Muscle of leg (tissue), 16 donors: ENCODE measurements at places on chromosomes 3 and 15. TPM values are rescaled to one million over a fixed set of nuclear protein-coding genes. Genes with fewer than 3 reads are reported as not detected.

The SEMA5B gene
- total RNA-seq: 17.7 TPM

The AADACL2 gene
- total RNA-seq: not detected

The SNRPN gene
- 194 TPM for total RNA-seq

The LRTM1 gene
- 99.9 TPM for total RNA-seq

The B3GALNT1 gene
- total RNA-seq: 20.4 TPM

The AHSG gene
- 0.75 TPM for total RNA-seq

- H3K27ac ChIP-seq: no peak overlapping the region
- no peaks in the 10 kb centered on the region for H3K27me3 ChIP-seq
- DNase-seq: no peak
- H3K4me1 ChIP-seq: peaks cover 2% of the 10 kb centered on the region
- H3K36me3 ChIP-seq: no peaks in the 10 kb centered on the region
Measured at GRCh38 chr3:99542767-99543518, 95.5 kb upstream of the COL8A1 start.

DNA sequence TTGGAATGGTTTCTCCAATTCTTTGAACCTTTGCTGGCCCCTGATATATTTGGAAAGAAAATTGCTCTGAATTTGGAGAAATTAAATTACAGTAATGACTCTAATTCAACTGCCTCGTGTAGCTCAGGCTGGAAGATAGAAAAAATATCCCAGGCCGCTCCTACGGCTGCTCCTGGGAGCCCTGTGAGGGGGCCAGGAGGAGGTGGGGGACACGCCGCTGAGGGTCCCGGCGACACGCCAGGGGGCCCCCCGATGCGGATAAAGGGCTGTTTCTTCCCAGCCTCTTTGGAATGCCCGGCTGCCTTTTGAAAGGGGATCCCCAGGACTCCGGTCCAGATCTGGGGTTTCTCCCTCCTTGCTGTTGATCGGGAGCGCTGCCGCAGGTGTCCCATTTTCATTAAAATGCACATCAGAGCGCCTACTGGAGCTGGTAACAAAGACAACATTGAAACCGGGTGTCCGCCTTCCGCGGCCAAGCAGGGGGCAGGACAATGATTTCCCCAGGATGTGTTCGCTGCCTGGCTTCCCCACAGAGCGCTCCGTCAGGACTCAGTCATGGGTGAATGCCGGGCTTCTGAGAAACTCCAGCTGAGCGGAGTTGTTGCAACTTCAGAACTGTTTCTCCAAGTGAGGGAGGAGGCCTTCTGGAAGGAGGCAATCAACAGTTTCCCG, 200.1 kb upstream of the KBTBD8 start:
- no peak overlapping the region for H3K27ac ChIP-seq
- DNase-seq: peak; percentile 55
- peaks cover 7% of the 10 kb centered on the region for H3K4me1 ChIP-seq
- peaks cover 2% of the 10 kb centered on the region for H3K27me3 ChIP-seq

GRCh38 chr3:18868911-18869689, 279.2 kb upstream of the KCNH8 start:
- H3K4me3 ChIP-seq: no peak overlapping the region
- H3K36me3 ChIP-seq: no peaks in the 10 kb centered on the region
- DNase-seq: no peak
- H3K27me3 ChIP-seq: no peaks in the 10 kb centered on the region
- no peaks in the 10 kb centered on the region for H3K4me1 ChIP-seq

DNA sequence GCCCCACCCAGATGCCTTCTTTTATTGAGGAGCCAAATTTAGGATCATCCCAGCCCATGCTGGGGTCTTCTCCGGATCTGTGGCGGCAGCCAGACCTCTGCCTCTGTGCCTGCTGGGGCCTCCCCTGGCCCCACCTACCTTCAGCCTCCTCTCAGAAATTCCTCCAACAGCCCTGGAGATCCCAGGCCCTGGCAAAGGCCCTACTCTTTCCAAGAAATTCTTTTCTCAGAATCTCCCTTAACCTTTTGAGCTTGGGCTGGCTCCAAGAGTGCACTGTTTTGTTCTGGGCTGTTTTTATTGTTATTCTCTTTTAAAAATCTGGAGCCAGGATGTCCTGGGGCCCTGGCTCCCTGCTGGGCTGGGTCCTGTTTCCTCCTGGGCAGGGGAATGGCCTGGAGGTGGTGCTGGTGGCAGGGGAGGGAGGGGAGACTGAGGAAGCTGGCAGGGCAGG, 57.8 kb downstream of the GRIP2 start:
- DNase-seq: peak; percentile 77
- H3K36me3 ChIP-seq: no peaks in the 10 kb centered on the region
- H3K27ac ChIP-seq: no peak overlapping the region
- peaks cover 16% of the 10 kb centered on the region for H3K4me1 ChIP-seq
- no peaks in the 10 kb centered on the region for H3K27me3 ChIP-seq
- H3K4me3 ChIP-seq: no peak overlapping the region

GRCh38 chr15:61871926-61872522, 188.2 kb downstream of the VPS13C start:
- no peak overlapping the region for H3K27ac ChIP-seq
- H3K27me3 ChIP-seq: no peaks in the 10 kb centered on the region
- H3K36me3 ChIP-seq: peaks cover 10% of the 10 kb centered on the region

DNA sequence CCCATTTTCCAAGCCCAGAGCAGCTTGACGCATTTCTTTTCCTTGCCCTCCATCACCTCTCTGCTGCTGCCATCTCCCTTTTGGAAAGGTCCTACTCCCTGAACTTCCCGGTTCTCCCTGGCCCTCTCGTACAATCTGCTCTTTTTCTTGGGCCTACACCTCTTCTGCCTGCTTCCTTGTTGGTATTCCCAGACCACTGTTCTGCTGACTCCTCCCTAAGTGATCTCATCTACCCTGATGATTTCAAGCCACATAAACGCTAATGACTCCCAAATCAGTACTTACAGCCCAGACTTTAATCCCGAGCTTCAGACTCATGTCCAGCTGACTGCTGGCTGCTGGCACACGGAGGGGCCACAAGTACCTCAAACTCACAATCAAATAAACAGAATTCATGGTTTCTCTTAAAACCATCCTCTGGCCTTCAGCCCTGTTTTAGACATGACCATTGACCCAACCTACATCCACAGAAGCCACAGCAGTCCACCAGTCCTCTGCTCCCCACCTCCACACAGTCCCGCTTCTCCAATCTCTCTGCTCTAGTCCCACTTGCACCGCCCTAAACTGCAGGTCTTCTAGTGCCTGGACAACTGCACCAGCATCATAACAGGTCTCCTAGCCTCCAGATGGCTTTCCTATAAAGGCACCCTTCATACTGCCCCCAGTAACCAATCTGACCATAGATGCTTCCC, 57.6 kb downstream of the AAGAB start:
- peaks cover 51% of the 10 kb centered on the region for H3K4me1 ChIP-seq
- H3K4me3 ChIP-seq: no peak overlapping the region
- H3K27me3 ChIP-seq: no peaks in the 10 kb centered on the region
- peaks cover 20% of the 10 kb centered on the region for H3K36me3 ChIP-seq
- peak; percentile 81 for DNase-seq

- peak; percentile 74 for DNase-seq
- H3K36me3 ChIP-seq: no peaks in the 10 kb centered on the region
- H3K27ac ChIP-seq: no peak overlapping the region
- H3K4me3 ChIP-seq: no peak overlapping the region
- H3K27me3 ChIP-seq: no peaks in the 10 kb centered on the region
Measured at GRCh38 chr3:152574461-152575079, 260.4 kb upstream of the P2RY1 start.

DNA sequence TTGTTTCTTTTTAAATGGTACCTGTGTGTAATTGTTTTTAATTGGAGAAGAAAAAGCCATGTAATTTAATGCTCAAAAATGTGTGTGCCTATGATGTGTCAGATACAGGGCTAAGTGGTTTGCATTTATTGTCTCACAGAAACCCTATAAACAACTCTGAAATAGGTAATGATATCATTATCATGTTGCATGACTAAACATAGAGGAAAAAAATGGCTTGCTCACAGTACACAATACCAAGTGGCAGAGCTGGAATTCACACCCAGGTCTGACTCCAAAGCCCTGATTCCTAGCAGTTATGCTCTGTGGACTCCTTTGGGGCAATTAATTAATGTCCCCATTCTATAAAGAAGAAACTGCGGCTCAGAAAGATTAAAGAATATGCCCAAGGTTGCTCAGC, 237.4 kb upstream of the TRIM42 start:
- H3K27me3 ChIP-seq: no peaks in the 10 kb centered on the region
- no peak overlapping the region for H3K27ac ChIP-seq
- H3K36me3 ChIP-seq: no peaks in the 10 kb centered on the region
- H3K4me1 ChIP-seq: peaks cover 5% of the 10 kb centered on the region
- H3K4me3 ChIP-seq: no peak overlapping the region

DNA sequence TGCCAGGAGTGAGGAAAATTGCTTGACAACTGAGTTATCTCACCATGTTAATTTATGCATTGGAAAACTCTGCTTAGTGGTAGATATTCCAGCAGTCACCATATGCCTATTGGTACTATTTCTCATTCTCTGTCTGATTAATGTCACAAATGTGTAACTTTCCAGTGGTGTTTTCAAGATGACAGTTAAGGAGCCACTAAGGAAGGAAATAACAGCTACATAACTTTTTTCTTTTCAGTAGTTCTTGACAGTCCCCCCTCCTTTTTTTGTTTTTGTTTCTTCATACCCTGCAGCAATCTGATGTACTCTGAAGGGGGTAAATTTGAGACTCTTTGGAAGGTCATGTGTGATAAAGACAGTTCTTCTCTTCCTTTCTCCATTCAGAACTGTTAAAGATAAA, 13.1 kb downstream of the RASA2 start:
- H3K4me3 ChIP-seq: no peak overlapping the region
- H3K27ac ChIP-seq: no peak overlapping the region
- no peaks in the 10 kb centered on the region for H3K36me3 ChIP-seq
- DNase-seq: no peak

GRCh38 chr3:122996038-122996580, 31.5 kb downstream of the SEMA5B start:
- H3K4me3 ChIP-seq: no peak overlapping the region
- H3K27ac ChIP-seq: no peak overlapping the region
- peak; percentile 68 for DNase-seq
- peaks cover 19% of the 10 kb centered on the region for H3K27me3 ChIP-seq
- H3K4me1 ChIP-seq: peaks cover 62% of the 10 kb centered on the region

DNA sequence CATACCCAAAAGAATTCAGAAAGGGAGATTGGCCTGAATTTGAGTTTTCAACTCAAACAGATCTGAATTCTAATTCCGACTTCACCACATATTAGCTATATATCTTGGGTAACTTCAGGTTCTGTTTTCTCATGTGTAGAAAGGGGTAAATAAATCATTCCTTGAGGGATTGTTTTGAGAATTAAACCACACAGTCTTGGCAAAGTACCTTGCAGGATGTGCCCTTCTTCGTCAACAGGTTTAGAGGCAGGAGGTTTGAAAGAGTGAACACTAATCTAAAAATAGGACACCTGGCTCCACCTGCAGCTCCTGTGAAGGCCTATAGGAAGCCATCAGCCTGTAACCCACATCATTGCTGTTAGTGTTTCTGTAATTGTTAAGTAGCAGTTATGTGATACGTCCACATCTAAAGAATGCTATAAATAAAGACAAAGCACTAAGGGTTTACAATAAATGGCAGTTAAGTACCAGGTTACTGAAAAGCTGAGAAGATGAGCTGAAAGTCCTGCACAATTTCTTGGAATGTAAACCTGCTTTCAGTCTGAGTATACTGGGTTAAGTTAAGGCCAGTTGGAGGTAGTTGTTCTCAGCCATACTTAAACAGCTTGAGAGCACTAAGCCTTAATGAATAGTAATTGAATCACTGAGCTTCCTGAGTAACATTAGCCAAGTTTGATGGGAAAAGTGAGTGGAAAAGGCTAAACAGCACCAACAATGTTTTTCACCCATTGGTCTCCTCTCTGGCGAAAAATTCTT, 6.0 kb downstream of the CCDC80 start:
- H3K27ac ChIP-seq: no peak overlapping the region
- H3K27me3 ChIP-seq: no peaks in the 10 kb centered on the region
- DNase-seq: no peak

GRCh38 chr15:69031013-69032001, 16.8 kb downstream of the NOX5 start:
- no peak overlapping the region for H3K27ac ChIP-seq
- H3K4me1 ChIP-seq: peaks cover 5% of the 10 kb centered on the region
- no peaks in the 10 kb centered on the region for H3K36me3 ChIP-seq
- peak; percentile 51 for DNase-seq
- H3K27me3 ChIP-seq: peaks cover 14% of the 10 kb centered on the region

DNA sequence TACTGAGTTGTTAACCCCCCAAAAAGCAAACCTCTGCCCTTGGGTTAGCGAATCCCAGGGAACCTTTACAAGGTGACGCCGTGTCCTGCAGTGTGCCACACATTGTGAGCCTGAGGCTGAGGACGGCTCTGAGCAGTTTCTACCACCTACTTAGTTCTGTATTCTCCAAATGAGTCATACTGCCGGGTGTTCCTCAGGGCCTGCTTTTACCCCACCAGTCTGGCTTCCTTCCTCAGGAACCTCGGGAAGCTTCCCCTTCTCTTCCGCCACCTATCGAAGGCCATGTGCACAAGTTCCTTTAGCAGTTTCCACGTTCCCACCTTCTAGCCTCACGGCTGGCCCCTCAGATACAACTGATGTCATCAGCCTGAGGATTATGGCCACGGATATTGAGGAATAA, 384.0 kb upstream of the TPM1 start:
- H3K4me1 ChIP-seq: no peaks in the 10 kb centered on the region
- no peak overlapping the region for H3K4me3 ChIP-seq
- peaks cover 11% of the 10 kb centered on the region for H3K36me3 ChIP-seq
- no peak overlapping the region for H3K27ac ChIP-seq
